Activated T-cell treated with anti-CD3 and anti-CD28 coated beads, Interleukin-2, amount 50 U/mL, for 4 hours (primary cell): ENCODE measurements at places on chromosomes 3 and 15.

- DNase-seq = no peak
Observed at GRCh38 chr15:66240240-66240794, 13.2 kb downstream of the MEGF11 start.

DNA sequence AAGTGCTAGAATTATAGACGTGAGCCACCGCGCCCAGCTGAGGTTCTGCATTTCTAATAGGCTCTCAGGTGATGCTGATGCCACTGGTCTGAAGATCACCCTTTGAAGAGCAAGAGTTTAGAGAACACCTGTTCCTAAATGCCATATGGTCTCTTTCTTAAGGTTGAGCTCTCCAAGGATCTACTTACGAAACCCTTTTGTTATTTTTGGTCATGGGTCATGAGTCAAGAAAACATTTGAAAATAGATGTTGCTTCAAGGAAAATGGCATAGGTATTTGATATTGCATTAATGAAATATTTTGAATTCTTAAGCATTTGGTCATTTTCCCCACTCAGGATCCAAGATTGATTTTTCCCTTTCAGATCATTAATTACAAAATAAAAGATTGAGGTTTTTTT is 74.7 kb upstream of the SOX2 start:
- DNase-seq = no peak

GRCh38 chr3:44913868-44914468 is 39.6 kb downstream of the TGM4 start:
- DNase-seq = peak; percentile 53

- DNase-seq = no peak
Observed at GRCh38 chr3:94735354-94735753, 672.5 kb downstream of the NSUN3 start.

DNA sequence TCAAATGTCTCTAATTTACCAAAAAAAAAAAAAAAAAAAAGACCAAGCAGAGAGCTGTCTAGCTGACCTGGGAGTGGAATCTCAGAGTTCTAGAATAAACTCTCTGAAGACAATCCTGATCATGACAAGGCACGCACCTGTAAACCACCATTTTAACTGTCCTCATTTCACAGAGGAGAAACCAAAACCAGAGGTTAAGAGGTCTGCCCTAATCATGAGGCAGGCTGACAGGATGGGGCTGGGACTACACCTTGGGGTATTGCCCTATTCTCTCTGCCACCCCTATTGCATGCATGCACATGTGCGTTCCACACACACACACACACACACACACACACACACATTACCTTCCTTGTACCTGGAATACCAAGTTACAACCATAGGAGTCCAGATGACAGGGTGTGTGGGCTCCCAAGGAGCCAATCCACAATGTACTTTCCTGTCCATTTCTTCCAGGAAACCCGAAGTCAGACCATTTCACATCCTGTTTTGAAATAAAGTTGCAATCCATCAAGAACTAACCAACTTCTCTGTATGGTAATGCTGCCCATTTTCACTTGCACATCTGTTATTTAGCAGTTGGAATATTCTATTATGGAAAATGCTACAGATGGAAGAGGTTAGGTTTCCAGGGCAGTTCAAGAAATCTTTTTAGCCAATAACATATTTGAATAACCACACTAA is 34.6 kb downstream of the HSPBAP1 start:
- DNase-seq = no peak

DNA sequence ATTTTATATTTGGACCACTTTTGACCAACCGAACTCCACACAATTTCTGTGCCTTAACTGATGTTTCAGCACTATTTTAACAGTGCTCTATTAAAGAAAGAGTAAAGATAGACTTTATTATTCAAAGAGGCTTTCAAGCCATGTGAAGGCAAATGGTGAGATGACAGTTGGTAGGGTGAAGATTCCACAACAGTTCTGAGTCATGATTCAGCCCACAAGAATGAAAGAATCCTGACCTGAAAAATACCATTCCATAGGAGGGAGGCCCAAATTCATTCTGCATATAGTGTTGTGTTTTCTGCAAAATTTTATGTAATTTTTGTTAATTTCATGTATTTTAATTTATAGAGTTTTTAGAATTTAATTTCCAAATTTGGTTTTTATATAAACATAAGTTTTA is 135.6 kb upstream of the STAC start:
- no peak for DNase-seq

- DNase-seq = no peak
Observed at GRCh38 chr3:38988955-38989354, 62.8 kb downstream of the SCN11A start.

- no peak for DNase-seq
Observed at GRCh38 chr15:71607383-71607782, 203.0 kb upstream of the NR2E3 start.

- DNase-seq = no peak
Observed at GRCh38 chr3:24493746-24494617, 668 bp downstream of the THRB start.

- no peak for DNase-seq
Observed at GRCh38 chr3:120454076-120454689, 3.4 kb upstream of the FSTL1 start.

DNA sequence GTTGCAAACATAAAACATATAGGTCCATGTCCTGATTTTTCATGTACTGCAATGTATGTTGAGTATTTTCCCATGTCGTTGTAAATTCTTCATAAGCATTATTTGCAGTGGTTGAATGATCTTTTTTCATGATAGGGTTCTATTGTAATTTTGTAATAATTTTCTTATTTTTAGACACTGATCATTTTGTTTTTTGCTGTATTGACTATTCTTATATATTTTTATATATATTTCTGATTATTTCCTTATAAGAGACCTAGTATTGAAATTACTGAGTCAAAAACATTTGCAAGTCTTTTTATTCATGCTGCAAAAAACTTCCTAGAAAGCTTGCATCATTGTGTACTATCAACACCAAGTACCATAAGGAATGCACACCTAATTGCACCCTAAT is 31.2 kb upstream of the ZNF774 start:
- DNase-seq = no peak

GRCh38 chr3:52393959-52394670 is 50.8 kb downstream of the SEMA3G start:
- no peak for DNase-seq

- no peak for DNase-seq
Observed at GRCh38 chr3:49790626-49791411, 4.5 kb upstream of the IP6K1 start.

GRCh38 chr3:51777985-51778384 is 1.1 kb downstream of the IQCF6 start:
- DNase-seq = no peak

GRCh38 chr15:70180186-70180875 is 82.6 kb upstream of the TLE3 start:
- no peak for DNase-seq

DNA sequence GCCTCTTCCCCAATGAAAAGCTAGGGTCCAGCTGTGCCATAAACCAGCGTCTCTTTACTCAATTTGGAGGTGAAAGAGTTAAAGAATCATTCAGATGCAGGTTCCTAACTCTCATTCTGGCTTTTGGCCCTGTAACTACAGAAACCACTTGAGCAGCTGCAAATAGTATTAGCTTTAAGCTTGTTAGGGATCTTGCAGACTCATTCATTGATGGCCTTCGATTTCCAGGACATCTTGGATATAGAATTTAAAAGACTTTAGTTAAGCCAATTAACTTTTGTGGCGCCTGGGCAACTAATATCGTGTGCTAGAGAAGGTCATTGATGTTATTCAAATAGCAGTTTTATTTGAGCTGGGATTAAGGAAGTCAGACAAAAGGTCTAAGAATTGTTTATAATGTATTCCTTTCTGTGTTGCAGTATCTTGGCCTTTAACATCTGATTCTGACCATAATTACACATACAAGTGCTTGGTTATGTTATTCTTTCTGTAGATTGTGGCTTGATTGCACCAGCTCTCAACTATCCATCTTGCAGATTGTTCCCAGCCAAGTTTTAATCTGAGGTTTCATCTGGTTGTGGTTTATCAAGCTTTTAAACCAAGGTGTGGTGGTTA is 185.3 kb downstream of the CACNA2D3 start:
- DNase-seq = no peak

DNA sequence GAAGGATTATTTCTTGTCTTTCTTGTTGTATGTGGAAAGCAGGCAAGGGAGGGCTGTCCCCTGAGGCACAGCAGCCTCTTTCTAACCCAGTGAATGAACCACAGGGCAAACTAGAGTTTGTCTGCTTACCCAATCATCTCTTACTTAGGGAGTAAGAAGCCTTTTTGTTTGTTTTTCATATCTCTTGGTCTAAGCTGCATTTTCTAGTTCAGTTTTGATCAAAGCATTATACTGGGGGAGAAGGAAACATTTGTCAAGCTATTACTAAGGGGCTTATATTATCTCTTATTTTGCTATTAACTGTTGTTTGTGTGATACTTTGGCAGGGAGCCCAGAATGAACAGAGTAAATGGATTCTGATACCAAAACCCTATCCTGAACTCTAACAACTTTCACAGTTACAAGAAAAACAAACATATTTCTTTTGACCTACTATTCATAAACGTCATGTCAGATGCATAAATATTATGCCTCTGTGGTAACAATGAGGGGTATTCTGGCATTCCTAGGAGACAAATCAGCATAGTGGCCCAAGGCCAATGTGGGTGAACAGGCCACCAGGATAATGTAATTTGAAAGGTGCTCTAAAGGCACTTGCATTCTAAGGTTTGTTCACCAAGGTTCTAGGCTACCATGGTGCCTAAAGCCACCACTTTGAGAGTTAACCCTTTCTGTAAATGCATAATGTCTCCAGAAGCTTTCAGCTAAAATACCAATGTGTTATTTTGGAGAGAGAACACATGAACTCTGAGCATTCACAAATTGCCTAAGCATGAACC is 271.6 kb upstream of the ZPLD1 start:
- no peak for DNase-seq

DNA sequence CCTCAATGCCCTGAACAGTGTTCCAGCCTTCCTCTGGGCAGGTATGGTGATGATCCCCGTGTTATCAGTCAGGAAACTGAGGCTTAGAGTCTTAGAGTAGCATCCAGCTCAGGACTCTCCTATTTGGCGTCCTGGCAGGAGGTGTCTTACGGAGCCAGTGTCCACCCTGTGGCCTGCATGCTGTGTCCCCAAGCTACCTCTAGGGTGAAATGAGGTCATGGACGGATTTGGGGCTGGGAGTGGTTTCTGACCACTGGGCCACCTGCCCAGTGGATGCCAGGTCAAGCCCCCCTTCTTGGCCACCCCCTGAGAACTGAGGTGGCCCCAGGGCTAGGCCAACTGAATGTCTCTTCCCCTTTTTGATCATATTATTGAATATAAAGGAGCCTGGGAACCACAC is 27.2 kb upstream of the SLC6A6 start:
- no peak for DNase-seq

DNA sequence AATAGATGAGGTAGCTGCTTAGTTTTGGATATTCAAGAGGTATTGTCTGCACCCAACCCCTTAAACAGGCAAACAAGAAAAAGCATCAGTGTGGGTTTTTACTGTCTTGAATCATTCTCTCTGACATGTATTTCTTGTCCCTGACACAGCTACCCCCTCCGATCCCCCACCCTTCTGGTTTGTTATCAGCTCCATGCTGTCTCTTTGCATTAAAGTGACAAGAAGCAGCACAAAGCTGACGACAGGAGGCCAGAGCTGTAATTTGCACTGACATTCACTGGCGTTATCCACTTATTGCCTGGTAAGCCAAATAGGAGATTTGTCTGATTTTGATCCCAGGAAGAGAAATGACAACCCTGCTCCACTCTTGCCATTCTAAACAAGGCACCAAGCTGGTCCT is 83.3 kb upstream of the SNRK start:
- DNase-seq = no peak

- DNase-seq = no peak
Observed at GRCh38 chr3:13025090-13025489, 48.1 kb downstream of the IQSEC1 start.

DNA sequence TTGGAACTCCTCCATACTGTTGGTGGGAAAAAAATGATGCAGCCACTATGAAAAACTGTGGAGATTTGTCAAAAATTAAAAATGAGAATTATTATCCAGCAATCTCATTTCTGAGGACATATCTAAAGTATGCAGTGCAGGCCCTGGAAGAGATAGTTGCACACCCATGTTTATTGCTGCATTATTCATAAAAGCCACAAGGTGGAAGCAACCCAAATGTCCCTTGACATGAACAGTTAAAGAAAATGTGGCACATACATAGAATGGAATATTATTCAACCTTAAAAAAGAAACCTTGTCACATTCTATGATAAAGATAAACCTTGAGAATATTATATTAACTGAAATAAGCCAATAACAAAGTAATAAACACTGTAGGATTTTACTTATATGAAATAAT is 80.9 kb upstream of the ARHGEF26 start:
- no peak for DNase-seq

GRCh38 chr15:92797168-92798052 is 102.7 kb upstream of the CHD2 start:
- no peak for DNase-seq

GRCh38 chr3:72079369-72079872 is 294.5 kb upstream of the PROK2 start:
- no peak for DNase-seq

DNA sequence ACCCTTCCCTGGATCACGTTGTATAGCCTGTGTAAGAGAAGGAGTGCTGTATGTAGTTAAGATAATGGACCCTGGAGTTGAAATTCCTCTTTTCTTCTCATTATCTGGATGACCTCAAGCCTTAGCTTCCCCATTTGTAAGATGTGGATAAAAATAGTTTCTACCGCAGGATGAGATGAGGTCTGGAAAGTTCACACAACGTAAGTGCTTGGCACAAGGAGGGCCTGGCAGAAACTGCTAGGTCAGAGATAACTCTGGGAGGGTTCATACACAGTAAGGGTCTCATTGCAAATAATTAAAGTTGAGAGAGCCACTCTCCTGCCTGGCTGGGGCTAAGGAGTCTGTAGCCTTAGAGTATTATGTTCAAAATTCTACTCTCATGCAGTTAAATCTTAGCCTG is 214.4 kb downstream of the LRTM1 start:
- no peak for DNase-seq

GRCh38 chr3:103393395-103394186 is 958.8 kb downstream of the ZPLD1 start:
- no peak for DNase-seq

DNA sequence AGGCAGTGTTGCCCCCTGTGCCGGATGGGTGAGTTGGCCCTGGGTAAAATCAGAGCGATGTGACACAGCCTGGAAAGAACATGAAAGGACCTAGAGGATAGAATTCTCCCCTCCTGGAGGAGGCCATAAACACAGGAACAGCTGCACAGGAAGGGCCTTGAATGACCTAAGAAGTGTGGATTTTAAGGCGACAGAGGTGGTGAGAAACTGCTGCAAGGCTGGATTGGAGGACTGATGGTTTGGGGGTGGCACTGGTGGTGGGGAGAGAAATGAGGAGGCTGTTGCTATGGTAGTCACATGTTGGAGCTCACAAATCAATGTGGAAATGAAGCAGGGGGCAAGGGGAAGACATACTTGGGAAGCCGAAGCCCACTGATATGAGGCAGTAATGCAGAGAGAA is 13.8 kb downstream of the XIRP1 start:
- no peak for DNase-seq
